ENCODE measurements at places on chromosomes 2 and 18.
A peak's percentile ranks its signal among the peaks of the same experiment; 100 is the strongest.

GRCh38 chr2:37794717-37795116, 123.3 kb upstream of the CDC42EP3 start:
- DNase-seq = no peak

- DNase-seq = no peak
Measured at GRCh38 chr2:196410008-196410407, 229.5 kb upstream of the CCDC150 start.

DNA sequence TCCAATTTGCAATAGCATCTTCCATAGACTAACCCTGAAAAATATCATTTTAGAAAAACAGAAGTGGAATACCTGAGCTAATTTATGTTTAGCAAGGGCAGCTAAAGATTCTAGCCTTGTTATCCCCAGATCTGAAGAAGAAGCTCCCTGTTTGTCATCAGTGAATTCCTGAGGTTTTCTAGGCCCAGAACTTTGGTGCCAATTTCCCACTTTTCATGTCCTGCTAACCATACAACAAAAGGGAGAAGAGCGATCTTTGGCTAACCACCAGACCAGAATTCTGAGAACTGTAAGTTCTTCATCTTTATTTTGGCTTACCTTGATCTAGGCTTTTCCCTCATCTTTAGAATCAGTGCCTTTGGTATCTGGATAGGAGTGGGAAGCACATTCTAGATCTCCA, 51.3 kb upstream of the RASGRP3 start:
- no peak for DNase-seq

DNA sequence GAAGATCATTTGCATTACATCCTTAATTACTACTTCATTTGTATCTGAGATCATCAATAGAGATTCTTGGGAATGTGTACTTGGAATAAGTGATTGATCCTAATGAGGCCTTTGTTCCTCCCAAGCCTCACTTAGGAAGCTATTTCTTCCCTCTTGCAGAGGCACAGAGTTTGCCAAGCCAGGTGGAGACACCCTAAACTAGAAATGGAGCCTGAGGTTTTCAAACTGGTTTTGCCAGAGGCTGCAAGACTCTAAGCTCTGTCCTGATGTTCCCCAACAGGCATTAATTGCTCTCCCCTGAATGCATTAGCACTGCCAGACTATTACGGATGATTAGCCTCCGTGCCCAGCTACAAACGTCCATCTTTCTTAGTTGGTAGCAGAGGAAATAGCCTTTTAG, 125.2 kb upstream of the LGALSL start:
- DNase-seq = no peak

- peak; percentile 81 for DNase-seq
Measured at GRCh38 chr2:44772669-44773378, 168.7 kb upstream of the SIX3 start.

DNA sequence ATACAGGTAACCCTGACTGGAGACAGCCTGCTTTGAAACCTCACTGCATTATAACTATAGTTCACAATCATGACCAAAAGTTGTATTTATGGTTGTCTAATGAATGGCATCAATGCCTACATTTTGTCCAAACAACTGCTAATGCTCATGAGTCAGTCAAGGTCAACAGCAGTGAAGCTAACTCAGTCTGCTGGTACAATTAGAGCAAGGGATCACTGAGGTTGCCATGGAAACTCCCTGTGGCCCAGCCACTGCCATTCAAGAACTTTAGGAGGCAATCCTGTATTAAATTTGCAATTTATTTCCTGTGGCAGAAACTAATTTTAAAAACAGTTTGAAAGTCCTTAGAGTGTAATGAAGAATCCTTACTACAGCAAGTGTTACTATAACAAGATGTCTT, 185.1 kb upstream of the SMAD7 start:
- no peak for DNase-seq

DNA sequence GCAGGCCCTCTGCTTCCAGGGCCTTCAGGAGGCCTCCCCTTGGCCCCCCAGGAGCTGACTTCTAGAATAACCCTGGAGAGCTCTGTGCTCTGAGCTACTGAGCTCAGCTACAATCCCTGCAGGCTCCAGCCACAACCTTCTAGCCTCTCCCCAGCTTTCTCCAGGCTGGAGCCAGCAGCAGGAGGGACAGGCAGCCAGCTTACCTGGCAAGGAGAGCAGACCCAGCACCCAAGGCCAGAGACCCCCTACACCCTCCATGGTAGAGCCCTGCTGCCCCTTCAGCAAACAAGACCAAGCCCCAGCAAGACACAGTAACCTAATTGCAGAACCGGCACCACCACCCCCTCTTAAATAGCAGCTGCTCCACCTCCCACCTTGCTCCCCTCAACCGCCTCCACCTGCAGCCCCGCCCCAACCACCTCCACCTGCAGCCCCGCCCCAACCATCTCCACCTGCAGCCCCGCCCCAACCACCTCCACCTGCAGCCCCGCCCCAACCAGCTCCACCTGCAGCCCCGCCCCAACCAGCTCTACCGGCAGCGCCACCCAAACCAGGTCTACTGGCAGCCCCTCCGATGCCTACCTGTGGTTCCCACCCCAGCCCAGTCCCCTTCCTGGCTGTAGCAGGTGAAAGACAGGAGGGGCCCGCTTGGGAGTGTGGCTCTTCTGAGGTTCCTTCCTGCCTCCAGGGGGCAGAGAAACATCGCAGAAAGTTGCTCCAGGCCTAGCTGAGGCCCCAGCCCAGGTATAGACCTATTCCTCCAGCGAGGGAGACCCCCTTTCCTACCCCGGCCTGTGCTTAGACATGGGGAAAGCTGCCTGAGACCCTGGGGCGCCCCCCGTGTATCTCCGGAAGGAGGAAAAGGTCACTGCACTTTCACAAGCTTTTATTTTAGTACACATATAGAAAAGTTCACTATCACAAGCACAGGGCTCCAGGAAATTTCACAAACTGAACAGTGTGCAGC, at the start of gene ASTL:
Gene ASTL, minus strand, starts transcription at position 324 of the 967 bp plus-strand sequence. Its CDS starts 66 bp downstream, at position 258.
- DNase-seq = peak; percentile 85

GRCh38 chr2:54606393-54606958, 117.0 kb upstream of the EML6 start:
- DNase-seq = peak; percentile 43

- DNase-seq = no peak
Measured at GRCh38 chr2:118705032-118705431, 142.4 kb downstream of the EN1 start.
